ENCODE measurements at places on chromosomes 2 and 18.
A peak's percentile ranks its signal among the peaks of the same experiment; 100 is the strongest.

GRCh38 chr2:120367649-120368048 is 21.7 kb downstream of the INHBB start:
- DNase-seq, result no peak

GRCh38 chr2:16103614-16104314 is 163.4 kb downstream of the MYCN start:
- no peak for DNase-seq

DNA sequence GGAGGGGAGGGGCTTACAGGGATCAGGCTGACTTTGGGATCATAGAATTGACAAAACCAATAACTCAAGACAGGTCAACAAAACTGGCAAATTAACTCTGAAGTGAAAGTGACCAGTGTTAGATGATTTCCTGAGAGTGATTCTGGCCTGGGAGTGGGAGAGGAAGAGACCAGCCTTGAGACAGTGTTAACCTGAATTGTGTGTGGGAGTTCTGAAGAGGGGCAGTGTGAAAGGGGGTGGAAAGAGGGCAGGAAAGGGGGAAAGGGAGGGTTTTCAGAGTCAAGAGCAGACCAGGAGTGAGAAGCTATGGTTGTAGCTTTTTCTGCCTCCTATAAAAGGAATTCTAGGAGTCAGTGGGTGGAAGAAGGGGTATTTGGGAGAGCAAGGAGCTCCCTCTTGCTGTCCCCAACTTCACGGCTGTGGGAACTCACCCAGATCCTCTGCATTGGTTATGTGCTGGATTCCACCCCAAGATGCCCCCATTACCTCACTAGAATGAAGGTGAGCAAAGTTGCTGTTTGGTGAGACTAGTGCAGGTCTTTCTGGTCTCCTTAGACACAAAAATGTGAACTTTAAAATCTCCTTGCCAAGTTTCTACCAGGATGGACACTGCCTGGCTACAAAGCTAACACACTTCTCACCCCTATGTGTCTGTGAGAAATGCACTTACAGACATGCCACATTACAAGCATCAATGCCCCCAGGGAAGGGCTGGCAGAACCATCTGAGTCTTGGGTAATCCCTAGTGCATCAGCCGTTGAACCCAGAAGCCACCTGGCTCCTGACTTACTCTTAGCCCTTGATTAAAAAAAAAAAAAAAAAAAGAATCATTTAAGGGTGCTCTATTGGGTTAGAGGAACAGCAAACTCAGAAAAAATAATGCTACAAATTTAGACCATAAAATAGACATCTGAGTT is 61.6 kb downstream of the BMP10 start:
- DNase-seq, result no peak

- DNase-seq, result peak; percentile 34
Measured at GRCh38 chr2:9170458-9171130, 36.0 kb upstream of the ASAP2 start.

DNA sequence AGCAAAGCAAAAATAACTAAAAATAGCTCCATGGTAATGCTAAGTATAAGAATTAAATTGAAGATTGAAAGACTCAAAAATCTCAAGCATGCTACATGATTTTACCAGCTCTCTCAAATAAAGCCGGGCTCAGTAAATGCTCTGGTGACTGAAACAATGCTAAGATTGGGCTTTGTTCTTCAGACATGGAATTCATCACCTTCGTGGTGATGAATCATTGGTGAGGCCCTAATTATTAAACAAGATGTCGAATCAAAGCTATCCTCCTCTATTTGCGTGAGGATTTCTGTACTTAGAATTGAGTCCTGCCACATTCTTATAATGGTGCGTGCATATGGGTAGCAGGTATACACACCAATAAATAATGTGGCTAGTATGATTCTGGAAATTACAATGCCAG is 58.8 kb upstream of the LRRTM1 start:
- no peak for DNase-seq

DNA sequence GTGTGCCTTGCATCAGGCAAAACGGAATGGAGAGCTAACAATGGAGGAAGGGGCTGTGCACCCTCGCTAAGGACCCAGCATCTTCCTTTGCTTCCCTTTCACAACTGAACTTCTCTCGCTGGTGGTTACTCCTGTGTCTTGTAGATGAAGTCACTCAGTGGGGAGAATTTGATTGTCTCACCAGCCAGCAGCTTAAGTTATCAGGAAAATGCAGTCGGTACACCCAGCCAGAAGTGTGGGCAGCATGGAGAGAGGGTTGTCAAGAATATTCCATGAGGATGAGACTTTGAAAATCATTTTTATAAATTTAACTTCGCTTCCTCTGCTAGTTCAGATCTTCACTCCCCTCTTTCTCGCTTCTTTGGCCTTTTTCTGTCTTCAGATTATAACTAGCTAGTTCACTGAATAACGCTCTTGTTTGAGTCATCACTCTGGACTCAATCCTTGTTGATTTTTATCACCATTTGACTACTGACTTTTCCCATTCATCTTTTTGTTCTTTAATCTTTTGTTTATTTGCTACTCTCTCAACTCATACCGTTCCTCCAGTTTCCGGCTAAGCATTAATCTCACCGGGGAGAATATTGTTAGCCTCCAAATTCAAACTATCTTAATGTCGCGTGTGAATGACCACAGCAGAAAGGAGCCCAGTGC is 221.7 kb downstream of the CD226 start:
- no peak for DNase-seq

DNA sequence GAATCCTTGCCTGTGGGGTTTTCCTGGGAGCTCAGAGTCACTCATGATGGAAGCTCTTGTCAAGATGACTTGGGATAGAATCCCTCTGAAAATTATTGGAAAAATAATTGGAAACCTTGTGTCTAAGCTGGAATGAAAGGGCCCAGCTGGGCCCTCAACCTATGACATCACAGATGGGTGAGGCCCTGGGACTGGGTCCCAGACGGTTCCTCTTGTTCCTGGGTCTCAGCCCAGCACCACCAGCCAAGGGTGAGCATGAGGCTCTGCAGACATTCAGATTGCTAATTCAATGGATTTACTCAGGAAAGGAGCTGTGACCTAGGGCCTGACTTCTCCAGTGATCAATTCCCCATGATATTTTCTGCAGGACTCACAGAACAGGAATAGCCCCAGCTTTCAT is 188.3 kb upstream of the MYT1L start:
- DNase-seq, result no peak

DNA sequence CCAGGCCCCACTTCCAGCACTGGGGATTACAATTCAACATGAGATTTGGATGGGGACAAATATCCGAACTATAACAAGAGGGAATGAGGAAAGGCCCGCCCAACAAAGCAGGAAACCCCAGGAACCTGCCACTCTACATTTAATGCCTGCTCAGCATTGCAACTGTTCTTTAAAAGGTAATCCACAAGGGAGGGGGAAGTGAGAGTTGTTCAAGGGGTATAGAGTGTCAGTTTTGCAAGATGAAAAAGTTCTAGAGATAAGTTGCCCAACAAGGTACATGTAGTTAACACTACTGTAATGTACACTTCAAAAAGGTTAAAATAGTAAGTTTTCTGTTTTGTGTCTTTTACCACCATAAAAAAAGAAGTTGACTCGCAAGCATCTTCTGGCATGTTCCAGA is 137.6 kb downstream of the MBD2 start:
- DNase-seq, result no peak

- no peak for DNase-seq
Measured at GRCh38 chr2:95258271-95258670, 16.0 kb upstream of the PROM2 start.

GRCh38 chr2:26074676-26075075 is 40.8 kb downstream of the RAB10 start:
- no peak for DNase-seq
